Erythroblast (primary cell): ENCODE measurements at places on chromosomes 7 and 10.

- DNase-seq, result peak; percentile 56
Measured at GRCh38 chr10:24952707-24953645, 570 bp upstream of the PRTFDC1 start.

- DNase-seq, result no peak
Measured at GRCh38 chr7:12162415-12163113, 48.5 kb upstream of the TMEM106B start.

DNA sequence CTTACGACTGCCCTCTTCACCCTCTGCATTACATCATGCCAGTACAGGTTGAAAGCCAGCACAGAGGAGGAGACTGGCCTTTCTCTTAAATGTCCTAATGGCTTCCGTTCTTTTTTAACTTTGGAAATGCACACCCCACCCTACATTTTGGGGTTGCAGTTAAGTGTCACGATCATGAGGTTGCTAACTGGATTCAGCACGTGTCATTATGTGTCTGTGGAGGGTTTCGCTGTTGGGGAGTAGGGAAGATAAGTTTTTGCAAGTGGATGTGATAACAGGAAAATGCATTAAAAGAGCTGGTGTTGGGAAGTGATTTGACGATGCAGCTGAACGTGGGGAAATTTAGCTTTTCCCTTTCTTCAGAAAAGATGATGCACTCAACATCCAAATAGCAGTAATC lies 135.9 kb downstream of the LRRC4 start:
- DNase-seq, result peak; percentile 46

DNA sequence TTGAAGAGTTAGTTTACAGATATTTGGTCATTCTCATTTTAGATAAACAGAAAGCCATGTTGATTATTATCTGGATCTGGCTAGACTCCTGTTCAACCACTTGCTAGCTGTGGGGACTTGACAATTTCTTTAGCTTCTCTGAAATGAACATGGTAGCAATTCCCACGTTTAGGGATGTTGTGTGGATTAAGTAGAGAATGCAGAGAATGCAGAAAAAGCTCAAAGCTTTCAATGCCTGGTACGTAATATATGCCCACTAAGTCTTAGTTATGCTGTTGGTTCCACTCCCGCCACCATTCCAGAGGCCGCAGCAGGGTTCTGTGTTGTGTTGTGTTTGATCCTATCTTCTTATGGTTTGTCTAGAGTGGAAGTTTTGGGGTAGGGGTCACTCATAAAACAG lies 39.2 kb upstream of the RPA3 start:
- no peak for DNase-seq

- DNase-seq, result no peak
Measured at GRCh38 chr10:23585186-23585585, 146.3 kb downstream of the OTUD1 start.

- peak; percentile 14 for DNase-seq
Measured at GRCh38 chr10:35639728-35640401, 2.2 kb downstream of the FZD8 start.

GRCh38 chr7:131218727-131219128 lies 108.9 kb upstream of the MKLN1 start:
- DNase-seq, result no peak

- no peak for DNase-seq
Measured at GRCh38 chr7:128795129-128795528, 3.4 kb downstream of the CCDC136 start.

- DNase-seq, result no peak
Measured at GRCh38 chr7:93367254-93367653, 135.1 kb downstream of the VPS50 start.

DNA sequence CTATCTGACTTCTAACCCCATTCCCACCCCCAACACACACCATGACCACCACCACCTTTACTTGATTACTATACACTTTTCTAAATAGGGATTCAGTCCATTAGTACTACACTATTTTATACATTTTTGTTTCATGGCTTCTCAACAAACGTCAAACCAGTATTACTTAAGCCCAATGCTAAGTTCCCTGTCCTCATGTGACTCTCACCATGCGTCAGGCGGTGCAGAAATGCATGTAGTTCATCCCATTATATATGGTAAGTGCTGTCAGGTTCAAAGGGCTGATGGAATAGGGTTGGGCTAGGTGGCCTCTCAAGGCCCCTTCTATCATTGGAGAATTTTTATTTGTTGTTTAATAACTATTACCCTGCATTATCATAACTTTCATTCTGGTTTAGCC lies 19.5 kb upstream of the VPS41 start:
- no peak for DNase-seq

- no peak for DNase-seq
Measured at GRCh38 chr7:155529346-155529745, 17.0 kb downstream of the CNPY1 start.

GRCh38 chr10:30765616-30766015 lies 136.1 kb upstream of the LYZL2 start:
- no peak for DNase-seq

GRCh38 chr7:154868921-154869320 lies 134.0 kb downstream of the PAXIP1 start:
- no peak for DNase-seq

DNA sequence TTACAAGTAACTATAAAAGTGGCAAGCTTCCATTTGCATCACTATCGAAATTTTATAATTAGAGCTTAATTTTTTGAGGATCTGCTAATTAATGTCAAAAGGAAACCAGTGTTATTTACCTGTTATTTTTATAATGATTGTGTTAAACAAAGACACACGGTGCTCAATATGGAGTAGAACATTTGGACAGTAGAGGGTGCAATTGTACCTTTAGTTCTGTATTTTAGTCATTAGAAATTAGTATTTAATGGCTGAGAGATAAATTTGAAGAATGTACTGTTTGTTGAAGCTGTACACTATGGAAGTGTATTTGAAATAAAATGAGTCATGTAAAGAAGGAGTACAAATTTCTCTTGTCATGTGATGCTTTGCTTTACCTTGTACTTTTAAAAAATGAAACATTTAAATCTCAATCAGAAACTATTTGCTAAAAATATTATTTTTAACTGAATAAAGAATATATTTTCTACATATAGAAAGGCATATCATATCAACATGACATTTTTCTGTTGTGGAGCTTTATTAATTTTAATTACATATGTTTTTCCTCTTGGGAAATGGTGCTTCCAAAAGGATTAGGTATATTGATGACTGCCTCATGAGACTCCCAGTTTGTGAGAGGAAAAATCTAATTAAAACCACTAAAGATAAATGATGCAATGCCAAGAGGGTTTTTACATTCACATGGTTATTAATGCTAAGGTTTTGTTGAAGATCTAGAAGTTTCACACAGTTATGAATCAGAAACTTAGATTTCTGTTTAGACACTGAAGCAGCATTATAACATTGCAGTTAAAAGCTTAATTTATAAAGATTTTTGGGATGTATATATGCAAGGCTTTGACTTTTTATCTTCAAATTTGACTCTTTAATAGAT lies 10.4 kb upstream of the PRKG1 start:
- peak; percentile 13 for DNase-seq

DNA sequence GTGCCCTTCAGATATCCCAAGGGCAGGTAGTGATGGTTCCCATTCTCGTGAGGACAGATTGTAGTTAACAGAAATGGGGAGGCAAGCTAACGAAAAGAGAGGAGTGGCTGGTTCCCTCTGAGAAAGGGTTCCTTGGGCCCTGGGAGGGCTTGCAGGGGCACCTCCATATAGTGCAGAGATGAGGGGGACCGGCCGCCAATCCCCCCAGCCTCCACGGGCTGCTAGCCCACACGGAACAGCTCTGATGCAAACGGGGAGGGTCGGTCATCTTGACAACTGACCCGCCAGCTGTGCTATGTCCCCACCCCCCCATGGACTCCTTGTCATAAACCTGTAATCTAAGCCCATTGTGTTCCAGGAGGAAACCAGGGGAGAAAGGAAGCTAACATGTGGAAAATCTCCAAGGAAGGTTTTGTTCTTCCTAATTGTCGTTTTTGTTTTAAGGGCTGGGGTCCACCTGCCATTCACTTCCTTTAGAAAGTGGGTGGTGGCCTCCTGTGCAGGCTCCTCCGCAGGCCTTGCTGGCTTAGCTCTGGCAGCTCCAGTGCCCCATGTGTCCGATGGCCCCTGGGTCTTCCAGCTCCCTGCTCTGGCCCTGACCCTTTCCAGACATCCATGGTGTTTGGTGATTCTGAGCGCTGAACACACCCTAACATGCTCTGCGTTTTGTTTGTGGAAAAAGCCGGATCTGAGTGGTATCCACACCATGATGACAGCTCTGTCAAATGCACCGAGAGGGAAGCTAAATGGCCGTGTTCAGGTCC lies 15.9 kb downstream of the ADCY1 start:
- no peak for DNase-seq

DNA sequence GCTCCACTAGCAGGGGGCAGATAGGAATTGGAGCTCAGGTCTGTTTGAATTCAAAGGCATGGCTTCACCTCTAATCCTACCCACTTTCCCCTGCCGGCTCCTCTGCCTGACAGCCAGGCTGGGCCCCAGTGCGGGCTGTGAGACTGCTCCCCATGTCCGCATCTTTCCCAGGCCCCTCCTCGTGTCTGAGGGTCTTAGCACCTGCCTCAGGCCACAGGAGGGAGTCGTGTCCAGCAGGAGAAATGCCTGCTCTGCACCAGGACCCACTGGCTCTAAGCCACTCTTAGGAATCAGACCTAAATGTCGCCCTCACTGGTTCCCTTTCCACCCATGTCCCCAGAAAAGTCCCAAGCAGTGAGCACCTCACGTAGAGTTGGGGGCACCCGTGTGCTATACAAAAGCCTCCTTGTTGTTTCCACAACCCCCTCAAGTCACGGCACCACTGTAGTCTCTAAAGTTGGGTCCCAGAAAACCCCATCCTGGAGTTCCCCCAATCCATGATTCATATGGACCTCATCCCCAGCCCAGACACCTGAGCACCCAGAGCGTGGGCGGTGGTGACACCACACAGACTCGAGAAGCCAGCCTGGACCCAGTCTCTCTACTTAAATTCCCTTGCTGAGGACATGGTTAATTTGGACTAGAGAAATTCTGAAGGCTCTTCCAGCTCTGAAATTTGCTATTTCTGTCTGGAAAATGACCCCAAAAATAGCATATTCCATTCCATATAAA lies 466.4 kb upstream of the ZMIZ1 start:
- DNase-seq, result no peak

DNA sequence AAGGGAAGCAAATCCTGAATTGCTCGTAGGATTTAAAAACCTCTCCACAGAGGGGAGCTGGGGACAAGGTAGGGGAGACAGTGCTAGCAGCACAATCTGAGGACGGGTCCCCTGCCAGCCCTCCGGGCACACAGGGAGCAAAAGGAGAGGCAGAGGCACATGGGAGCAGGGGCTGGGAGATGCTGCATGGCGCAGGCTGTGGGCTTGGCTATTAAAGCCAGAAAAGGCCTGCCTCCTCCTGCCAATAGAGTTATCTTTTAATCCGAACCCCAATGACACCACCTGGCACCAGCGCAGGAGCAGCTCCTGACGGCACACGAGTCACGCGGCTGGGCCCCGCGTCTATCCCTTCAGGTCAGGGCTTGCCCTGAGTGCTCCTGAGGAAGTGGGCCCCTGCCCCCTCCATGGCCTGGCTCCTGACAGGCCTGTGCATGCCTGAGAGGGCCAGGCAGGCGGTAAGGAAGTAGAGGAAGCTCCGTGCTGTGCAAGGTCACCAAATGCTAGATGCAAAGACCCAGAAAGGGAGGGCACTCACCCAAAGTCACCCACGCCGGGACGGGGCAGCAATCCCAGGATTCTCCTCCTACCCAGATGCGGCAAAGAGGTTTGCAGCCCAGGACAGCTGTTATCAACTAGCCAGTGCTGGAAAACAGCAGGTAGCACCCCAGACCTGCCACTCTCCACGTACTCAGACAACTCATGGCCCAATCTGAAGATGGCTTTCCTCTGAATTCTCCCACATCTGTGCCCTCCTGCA lies 28.1 kb downstream of the DLG5 start:
- no peak for DNase-seq

DNA sequence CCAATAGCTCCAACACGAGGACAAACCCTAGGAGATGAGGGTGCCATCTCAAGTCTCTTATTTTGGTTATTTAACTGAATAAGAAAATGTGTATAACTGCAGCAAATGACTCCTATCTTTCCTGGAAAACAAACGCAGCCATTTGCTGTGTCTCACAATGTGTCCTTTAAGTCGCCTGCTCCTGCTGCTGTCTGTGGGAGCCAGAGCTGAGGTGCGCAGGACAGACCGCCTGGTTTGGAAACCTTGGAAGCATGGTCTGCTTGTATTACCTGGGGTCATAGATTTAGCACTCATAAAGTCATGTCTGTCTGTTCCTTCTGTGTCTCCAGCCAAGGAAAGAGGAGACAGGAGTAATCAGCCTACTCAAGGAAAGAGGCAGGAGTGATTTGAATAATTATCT lies 760.2 kb downstream of the GRID1 start:
- no peak for DNase-seq
